ENCODE measurements at places on chromosomes 3 and 15.

DNA sequence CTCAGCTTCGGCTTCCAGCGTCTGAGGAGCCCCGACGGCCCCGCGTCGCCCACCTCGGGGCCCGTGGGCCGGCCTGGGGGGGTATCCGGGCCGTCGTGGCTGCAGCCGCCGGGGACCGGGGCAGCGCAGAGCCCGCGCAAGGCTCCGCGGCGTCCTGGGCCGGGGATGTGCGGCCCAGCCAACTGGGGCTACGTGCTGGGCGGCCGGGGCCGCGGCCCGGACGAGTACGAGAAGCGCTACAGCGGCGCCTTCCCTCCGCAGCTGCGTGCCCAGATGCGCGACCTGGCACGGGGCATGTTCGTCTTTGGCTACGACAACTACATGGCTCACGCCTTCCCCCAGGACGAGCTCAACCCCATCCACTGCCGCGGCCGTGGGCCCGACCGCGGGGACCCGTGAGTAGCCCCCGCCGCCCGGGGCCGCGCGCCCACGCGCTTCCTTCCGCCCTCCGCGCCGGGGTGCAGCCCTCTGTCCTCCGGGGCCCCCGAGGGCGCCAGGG is 462 bp downstream of the EDEM1 start:
- DNase-seq, result peak; percentile 57

DNA sequence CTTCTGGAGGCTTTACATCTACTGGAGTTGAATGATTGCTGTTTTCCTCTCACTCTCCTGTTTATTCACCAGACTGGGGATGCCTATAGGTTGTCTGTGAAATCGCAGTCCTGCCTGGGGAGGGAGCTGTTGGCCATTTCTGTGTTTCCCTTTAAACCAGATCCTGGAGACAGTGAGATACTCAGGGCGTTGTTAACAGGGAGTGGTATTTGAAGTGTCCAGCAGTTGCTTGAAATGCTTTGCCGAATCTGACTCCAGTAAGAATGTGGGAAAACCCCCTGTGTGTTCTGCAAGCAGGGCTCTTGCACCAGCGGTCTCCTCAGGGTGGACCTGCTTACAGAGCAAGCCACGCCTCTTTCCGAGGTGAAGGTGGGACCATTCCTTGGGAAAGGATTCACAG is 4.3 kb upstream of the LRRK1 start:
- DNase-seq, result peak; percentile 73

DNA sequence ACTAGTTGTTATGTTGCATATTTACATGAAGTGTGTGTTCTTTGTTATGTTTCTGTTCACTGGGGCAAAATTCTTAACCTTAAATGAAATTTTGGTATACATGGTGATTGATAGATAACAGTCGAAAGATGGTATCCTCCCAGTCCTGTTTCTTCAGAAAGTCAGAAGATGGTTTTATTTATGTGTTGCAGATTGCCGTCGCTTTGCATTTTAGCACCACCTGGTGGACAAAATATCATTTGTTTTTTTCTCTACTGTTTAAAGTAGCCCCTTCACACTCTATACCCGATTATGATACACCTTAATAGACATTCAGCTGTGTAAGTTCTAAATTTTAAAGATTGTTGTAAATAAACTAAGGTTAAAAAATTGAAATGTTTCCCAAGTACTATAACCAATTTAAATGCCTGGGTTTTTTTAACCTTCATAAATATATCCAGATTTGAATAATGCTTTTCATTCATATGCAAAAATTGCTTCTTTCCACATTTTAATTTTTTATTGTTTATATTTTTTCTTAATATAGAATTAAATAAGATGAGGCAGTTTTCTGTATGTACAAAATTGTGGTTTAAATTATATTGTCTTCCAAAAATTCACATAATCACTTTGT is 152.2 kb downstream of the ALCAM start:
- DNase-seq, result no peak

GRCh38 chr3:43695443-43695842 is 4.7 kb downstream of the ABHD5 start:
- DNase-seq, result no peak

GRCh38 chr3:77279276-77279675 is 239.4 kb downstream of the ROBO2 start:
- no peak for DNase-seq

DNA sequence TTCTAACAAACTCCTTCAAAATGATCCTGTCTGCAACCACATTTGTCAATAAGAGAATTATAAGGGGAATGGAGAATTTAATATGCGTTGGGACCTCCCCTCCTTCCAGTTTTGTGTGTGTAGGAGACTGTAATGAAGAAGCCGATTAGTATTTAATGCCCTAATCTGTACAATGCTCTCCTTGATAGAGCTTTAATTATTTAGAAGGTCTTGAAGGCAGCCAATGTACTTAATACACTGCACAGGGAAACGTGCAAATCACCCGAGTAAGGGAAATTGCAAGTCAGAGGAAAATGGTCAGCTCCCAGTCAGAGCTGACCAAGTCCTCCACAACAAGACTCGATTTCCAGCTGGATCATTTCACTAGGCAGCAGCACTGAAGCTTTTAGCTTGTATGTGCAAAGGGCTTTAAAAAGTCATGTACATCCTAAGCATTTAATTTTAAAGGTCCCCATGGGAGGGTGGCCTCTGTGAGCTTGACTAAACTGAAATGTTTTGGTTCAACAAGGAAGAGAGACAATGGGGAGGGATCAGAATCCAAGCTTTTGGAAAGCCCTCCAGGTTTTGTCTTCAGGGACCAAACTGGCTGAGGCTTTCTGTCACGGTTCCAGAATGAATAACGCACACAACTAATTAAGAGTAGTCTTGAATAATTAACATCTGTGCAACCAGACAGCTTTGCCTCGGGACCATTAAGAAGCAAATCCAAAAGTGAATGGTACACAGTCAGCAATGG is 159.8 kb upstream of the MITF start:
- DNase-seq, result no peak

GRCh38 chr3:132232231-132232792 is 84.9 kb upstream of the ACP3 start:
- no peak for DNase-seq

GRCh38 chr3:157130467-157131251 is 29.3 kb downstream of the CCNL1 start:
- peak; percentile 94 for DNase-seq

- no peak for DNase-seq
Measured at GRCh38 chr3:130976706-130977105, 49.9 kb downstream of the ASTE1 start.

DNA sequence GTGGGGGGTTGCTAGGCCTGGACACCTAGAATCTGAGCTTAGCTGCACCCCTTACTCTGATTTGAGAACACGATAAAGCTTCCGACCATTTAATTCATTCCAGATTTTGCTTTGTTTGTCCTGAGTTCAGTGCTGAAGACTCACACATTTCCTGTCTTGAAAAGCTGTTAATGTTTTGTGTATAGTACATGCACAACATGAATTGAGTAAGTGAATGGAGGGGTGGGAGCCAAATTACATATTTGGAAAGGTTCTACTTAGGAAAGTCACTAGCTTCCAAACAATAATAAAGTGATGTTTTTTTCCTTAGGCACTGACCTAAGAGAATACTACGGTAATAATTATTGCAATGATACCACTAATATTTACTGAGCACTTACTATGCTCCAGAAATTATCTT is 955.2 kb upstream of the NR2F2 start:
- no peak for DNase-seq

DNA sequence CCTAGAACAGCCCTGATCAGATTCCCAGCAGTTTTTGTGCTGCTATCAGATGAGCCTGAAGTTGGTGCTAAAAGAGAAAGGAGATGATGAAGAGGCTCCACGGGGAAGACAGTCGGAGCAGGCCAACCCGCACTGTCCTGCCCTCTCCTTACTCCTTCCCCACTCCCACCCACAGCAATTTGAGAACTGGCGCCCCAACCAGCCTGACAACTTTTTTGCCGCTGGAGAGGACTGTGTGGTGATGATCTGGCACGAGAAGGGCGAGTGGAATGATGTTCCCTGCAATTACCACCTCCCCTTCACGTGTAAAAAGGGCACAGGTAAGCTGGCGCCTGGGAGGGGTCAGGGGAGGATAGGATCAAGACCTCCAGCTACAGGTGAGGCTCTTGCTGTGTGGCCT is 22.6 kb downstream of the HAPLN3 start:
- DNase-seq, result no peak

DNA sequence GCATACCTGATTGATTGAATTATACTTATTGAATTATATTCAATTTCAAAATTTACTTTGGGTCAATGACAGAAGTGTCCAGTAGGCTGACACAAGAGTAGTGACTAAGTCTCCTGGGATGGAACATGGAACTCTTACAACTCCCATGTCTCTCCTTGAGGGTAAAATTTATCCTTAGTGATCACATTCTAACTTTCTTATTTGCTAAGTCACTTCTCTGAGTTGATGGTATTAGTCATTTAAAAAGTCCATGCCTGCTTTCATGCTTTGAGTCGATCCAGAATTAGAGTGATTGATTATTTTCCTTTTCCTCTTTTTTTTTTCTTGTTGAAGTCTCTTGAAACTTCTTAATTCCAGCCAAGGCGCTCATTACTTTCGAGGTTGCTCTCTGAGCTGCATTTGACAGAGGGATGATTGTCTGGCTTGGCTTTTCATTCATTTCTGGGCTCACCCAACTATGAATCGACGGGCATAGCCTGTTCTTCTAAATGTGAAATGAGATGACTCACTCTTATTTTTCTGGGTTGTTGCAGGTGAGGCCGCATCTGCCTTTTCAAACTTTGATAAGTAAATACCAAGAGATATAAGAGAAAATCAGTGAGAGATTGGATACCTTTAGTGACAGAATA is 34.9 kb downstream of the LRRC3B start:
- no peak for DNase-seq

- DNase-seq, result peak; percentile 91
Measured at GRCh38 chr3:5016211-5017161, 37.2 kb downstream of the BHLHE40 start.

- peak; percentile 58 for DNase-seq
Measured at GRCh38 chr3:40292637-40293349, 16.7 kb upstream of the EIF1B start.

GRCh38 chr3:43418601-43419272 is 132.4 kb downstream of the SNRK start:
- DNase-seq, result no peak

DNA sequence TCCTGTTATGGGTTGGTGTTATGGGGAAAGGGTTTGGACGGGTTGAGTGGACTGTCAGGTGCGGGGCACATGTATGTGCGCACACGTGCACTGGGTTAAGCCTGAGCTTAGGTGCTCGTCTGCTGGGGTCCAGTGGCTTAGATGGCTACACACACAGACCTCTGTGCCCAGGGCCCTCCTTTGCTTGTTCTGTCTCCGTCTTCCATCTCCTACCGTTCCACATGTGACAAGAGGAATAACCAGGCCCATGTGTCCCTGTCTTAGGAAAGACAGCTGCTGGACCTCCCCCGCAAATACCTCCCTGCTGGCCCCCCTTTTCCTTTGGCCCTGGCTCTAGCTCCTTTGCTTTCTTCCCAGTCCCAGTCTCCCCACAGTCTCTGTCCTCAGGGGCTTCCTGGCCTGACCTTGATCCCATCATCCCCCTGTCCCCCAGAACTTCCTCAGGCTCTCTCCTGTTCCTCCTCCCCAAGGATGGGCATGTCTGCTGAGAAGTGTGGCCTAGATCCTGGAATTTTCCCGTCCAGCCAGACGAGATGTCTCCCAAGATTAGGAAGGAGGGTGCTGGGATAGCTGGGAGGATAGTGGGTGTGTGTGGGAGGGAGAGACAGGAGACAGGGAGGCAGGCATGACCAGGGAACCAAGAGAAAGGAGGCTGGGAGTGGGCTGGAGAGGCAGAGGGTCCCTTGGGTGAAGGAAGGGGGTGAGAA is 797 bp upstream of the THPO start:
- DNase-seq, result peak; percentile 77

- DNase-seq, result no peak
Measured at GRCh38 chr3:4987538-4988296, 8.5 kb downstream of the BHLHE40 start.

GRCh38 chr3:10460951-10461545 is 44.3 kb downstream of the ATP2B2 start:
- no peak for DNase-seq

GRCh38 chr3:71704915-71705314 is 20.3 kb downstream of the EIF4E3 start:
- no peak for DNase-seq

- DNase-seq, result peak; percentile 69
Measured at GRCh38 chr15:40762919-40763800, 708 bp upstream of the GCHFR start.

DNA sequence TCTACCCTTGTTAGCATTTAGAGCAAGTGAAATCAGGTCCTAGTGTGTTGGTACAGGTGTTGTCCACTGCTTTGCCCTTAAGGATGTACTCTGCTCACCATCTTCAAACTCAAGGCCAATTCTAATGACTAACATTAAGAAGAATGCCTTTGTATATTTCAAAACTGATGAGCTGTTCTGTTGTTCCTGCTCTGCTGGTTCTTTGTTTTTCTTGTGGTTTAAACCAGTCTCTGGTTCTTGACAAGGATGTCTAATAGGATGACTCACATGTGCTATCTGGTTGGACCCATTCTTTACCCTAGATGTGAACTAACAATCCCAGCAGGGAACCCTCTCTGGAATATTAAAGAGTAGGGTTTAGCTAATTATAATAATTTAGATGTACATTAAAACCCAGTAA is 17.3 kb downstream of the ABHD5 start:
- DNase-seq, result no peak

- peak; percentile 78 for DNase-seq
Measured at GRCh38 chr3:126487151-126487771, 11.6 kb upstream of the ZXDC start.

DNA sequence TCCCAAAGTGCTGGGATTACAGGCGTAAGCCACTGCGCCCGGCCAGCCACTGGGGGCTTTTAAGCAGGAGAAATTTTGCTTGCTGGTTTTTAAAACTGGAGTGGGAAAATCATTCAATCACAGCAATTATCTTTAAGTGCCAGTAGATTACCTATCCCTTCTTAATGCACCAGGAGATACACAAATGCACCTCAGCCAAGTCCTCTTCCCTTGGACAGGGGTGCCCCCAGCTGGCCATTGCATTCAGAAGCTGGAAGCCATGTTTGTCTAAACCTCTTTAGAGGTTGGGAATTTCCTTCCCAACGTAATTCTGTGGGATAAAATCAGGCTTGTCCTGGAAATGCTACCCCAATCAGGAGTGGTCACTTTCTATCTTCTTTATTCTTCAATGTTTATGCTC is 26.6 kb downstream of the MIX23 start:
- no peak for DNase-seq

- DNase-seq, result no peak
Measured at GRCh38 chr15:92035961-92036360, 182.5 kb downstream of the SLCO3A1 start.

DNA sequence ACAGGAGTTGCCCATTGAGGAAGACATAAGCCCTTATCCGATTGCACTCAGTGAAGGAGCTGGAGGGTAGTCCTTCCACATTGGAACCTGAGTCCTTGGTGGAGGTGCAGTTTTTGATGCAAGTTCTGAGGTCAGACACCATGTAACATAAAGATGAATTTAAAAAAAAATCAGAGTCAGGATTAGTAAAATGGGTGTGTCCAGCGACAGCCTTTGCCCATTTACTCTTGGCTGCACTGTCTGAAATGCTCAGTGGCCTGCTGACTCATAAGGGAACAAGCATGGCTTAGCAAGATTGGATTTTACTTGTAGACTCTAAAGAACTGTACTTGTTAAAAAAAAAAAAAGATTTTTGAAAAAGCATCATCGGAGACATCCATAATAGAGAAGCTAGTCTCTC is 241.1 kb upstream of the TOPAZ1 start:
- no peak for DNase-seq

Data from islet precursor cell (in vitro differentiated cells).